IMR-90 (cell line): ENCODE measurements at places on chromosomes 5 and 9. TPM values are rescaled to one million over a fixed set of nuclear protein-coding genes. Genes with fewer than 3 reads are reported as not detected.

DNA sequence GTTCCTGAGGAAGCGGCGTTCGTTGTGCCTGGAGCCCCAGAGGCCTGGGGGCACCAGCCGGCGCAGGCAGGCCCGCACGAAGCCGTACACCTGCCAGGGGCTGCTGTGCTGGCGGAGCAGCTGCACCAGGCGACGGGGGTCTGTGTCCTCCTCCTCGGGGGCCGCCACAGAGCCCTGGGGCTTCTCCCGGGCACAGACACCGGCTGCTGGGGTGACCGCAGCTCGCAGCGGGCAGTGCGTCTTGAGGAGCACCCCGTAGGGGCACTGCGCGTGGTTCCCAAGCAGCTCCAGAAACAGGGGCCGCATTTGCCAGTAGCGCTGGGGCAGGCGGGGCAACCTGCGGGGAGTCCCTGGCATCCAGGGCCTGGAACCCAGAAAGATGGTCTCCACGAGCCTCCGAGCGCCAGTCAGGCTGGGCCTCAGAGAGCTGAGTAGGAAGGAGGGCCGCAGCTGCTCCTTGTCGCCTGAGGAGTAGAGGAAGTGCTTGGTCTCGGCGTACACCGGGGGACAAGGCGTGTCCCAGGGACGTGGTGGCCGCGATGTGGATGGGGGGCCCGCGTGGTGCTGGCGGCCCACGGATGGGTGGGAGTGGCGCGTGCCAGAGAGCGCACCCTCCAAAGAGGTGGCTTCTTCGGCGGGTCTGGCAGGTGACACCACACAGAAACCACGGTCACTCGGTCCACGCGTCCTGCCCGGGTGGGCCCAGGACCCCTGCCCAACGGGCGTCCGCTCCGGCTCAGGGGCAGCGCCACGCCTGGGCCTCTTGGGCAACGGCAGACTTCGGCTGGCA is 1.3 kb downstream of the TERT start:
- peaks cover 18% of the 10 kb centered on the region for H3K27me3 ChIP-seq
- H3K36me3 ChIP-seq, result no peaks in the 10 kb centered on the region
- DNase-seq, result no peak
- H3K4me1 ChIP-seq, result no peaks in the 10 kb centered on the region
- H3K27ac ChIP-seq, result no peak overlapping the region

DNA sequence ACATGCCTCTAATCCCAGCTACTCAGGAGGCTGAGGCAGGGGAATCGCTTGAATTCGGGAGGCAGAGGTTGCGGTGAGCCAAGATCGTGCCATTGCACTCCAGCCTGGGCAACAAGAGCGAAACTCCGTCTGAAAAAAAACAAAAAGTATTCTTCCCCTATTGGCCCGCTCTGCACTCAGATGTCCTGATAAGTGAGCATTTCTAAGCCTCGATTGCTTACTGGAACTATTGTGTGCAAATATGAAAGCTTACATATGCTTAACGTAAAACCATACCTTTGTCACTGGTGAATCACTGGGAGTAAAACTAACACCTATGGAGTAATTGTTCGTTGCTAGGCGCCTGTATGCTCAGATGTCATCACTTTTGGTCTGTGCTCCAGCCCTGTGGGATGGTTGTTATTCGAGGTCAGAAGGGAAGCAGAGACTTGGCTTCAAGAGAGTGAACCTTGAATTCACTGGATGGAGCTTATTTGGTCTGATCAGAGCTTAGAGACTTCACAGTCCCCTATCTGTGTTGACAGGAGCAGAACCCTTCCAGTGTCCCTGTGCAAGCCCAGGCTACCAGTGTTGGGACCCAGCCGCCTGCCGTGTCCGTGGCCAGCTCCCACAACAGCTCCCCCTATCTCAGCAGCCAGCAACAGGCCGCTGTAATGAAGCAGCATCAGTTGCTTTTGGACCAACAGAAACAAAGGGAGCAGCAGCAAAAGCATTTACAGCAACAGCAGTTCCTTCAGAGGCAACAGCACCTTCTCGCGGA is 25.3 kb upstream of the LTC4S start:
- no peak for DNase-seq
- H3K36me3 ChIP-seq, result peaks cover 56% of the 10 kb centered on the region
- peaks cover 23% of the 10 kb centered on the region for H3K4me1 ChIP-seq
- no peak overlapping the region for H3K27ac ChIP-seq
- no peak overlapping the region for H3K4me3 ChIP-seq

The PKD2L2 gene
- total RNA-seq, result not detected in 2 replicates

The TOMM5 gene
- total RNA-seq, result 159 and 229 TPM in 2 replicates

The FOXD4 gene
- total RNA-seq, result 0.18 TPM in 1 of 2 replicates, not detected in the other

The PCDHB13 gene
- total RNA-seq, result 0.18 and 0.28 TPM in 2 replicates

The SPINK13 gene
- total RNA-seq, result not detected in 2 replicates

The WNT8A gene
- not detected in 2 replicates for total RNA-seq
